Jurkat, Clone E6-1 (cell line): ENCODE measurements at places on chromosomes 3 and 15.
A peak's percentile ranks its signal among the peaks of the same experiment; 100 is the strongest.

DNA sequence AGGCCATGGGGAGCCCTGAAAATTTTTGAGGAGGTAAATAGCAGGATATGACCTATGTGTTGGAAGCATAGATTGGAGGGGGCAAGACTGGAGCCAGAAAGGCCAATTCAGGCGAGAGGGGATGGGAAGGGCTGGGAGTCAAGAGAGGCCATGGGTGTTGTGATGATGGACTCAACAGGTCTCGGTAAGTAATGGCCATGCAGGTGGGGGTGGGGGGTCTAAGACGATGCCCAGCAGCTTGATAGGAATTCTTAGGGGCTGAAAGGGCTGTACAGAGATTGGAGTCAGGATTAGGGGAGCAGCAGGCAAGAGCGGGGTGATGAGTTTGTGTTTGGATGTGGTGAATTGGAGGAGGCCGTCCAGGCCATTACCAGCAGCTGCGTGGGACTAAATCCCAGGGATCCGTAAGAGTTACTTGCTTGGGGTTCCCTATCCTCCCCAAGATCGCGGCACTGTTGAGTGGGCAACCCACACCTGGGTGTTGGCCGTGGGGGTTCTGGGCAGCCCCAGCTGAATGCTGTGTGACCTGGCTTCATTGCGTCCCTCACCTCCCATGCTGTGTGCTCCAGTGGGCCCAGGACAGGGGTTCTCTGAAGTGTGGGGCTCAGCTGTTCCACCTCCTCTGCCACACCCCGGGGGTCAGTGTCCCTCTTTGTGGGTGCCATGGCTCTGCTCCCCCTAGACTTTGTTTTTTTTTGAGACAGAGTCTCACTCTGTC lies 41.8 kb upstream of the CHRNB4 start:
- DNase-seq = no peak

GRCh38 chr3:61890167-61890566 lies 328.8 kb downstream of the PTPRG start:
- DNase-seq = no peak

- no peak for DNase-seq
Observed at GRCh38 chr3:46670891-46671427, 22.5 kb downstream of the ALS2CL start.

DNA sequence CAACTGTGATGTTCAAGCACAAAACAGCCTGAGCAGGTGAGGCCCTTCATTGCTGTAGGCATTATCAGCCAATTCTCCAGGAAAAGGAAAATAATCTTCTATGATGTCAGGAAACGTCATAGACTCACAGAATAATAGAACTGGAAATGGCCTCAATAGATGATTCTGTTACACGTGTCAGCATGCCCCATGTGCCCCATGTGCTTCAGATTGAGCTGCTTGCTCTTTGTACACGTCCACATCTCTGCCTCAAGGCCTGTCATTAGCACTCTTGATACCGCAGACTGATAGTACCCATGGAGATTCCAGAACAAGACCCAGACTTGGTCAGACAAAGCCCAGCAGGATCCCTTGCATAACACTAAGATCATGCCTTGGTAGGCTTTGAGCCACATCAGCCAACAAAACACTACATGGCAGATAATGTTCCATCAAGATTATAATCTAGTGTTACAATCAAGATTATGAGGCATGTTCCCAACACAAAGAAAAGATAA lies 95.9 kb downstream of the MEIS2 start:
- no peak for DNase-seq

DNA sequence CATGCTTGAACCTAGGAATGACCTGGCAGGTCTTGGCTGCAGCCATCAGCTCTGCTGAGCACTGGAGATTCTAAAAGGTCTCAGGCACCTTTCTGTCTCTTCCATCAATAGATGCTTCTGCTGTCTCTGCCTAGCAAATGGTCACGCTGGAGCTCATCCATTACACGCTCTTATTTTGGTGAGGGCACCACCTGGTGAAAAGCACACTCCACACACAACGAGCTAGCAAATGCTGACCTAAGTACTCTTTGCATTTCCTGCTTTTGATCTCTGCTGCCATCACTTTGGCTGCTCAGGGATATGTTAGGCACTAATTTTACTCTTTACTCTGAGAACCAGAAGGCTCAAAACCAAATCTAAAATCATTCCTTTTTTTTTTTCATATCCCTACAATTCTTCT lies 91.3 kb downstream of the RAB11A start:
- DNase-seq = no peak

DNA sequence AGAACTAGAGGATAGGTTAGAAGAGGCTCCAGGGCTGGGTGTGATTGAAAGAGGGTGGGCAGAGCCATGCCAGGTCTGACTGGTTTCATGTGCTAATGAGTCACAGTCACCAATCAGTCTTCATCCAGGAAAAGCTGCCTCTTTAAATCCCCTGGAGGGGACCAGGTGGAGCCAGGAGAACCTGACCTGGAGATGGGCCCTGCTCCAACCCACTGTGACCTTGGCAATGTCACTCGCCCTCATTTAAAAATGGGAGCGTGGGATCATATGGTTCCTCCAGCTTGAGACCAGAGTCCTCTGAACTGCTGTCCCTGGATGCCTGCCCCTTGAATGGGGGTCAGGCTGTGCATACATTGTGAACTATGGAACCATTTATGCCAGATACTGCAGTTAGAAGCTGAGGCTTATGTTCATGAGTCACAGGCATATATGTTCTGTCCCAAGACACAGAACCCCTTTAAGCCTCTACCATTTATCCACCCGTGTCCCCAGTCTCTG lies 23.0 kb downstream of the HES1 start:
- DNase-seq = no peak

DNA sequence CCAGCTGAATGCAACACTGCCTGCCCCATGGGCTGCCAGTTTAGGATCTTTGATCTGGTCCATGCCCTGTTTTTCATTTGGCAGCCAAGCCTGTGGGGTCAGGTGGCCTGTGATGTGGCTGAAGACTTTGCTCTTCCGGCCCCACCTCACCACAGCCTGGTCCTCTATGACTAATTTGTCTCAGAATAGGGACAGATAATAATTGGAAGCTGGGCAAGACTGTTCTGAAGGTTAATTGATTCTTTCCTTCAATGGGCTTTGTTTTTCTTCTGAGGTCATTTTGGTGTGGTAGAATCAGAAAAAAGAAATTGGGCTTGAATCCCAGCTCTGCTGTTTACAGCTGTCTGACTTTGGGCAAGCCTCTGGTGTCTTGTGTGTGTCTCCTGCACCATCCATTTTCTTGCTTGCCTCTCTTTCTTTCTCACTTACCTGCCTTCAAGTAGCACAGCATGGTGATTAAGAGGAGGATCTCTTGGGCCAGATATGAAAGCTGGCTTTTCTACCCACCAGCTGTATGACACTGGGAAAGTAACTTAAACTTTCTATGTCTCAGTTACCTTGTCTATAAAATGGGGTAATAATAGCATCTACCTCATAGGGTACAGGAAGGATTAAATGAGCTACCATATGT lies 24.2 kb downstream of the ABHD2 start:
- no peak for DNase-seq

DNA sequence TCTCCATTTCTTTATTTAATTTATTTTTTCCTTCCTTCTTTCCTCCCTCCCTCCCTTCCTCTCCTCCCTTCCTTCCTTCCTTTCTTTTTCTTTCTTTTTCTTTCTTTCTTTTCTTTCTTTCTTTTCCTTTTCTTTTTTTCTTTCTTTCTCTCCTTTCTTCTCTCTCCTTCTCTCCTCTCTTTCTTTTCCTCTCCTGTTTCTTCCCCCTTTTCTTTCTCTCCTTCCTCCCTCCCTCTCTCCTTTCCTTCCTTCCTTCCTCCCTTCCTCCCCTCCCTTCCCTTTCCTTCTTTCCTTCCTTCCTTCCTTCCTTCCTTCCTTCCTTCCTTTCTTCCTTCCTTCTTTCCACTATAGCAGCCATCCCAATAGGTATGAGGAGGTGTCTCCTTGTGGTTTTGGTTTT lies 6.8 kb upstream of the PDIA5 start:
- DNase-seq = no peak

GRCh38 chr15:59691194-59691805 lies 2.2 kb upstream of the BNIP2 start:
- peak; percentile 62 for DNase-seq

DNA sequence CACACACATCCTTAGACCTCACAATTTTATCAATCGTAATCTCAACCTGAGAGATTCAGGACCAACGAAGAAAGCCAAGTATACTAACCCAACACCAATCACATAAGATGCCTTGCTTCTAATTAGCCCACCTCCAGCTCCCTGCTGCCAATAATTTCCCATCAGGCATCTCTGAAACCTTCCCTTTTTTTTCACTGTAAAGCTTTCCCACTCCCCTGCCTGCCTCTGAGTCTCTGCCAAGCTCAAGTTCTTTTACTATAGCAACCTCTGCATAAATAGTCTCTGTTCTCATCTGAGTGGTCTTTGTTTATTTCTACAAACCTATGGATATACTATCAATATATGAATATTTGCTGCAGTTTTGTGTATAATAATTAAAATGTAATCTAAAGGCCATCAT lies 86.5 kb downstream of the PIK3CB start:
- DNase-seq = no peak

DNA sequence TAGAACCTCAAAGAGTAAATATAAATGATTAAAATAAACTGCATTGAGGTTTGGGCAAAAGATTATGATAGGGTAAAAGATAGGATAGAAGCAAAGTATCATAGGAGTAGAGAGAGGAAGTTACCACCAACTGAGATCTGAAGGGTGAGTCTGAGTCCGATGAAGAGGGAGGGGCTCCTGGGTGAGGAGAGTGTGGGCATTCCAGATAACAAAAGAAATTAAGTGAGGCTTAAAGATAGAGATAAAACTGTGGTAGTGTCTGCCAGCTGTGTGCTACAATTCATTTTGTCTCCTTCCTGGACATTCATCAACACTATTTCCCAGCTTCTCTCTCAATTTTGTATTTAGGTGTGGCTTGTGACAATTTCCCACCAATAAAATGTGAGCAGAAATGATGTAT lies 343.0 kb upstream of the PLSCR5 start:
- no peak for DNase-seq

GRCh38 chr15:94040541-94041248 lies 190.7 kb upstream of the MCTP2 start:
- no peak for DNase-seq

DNA sequence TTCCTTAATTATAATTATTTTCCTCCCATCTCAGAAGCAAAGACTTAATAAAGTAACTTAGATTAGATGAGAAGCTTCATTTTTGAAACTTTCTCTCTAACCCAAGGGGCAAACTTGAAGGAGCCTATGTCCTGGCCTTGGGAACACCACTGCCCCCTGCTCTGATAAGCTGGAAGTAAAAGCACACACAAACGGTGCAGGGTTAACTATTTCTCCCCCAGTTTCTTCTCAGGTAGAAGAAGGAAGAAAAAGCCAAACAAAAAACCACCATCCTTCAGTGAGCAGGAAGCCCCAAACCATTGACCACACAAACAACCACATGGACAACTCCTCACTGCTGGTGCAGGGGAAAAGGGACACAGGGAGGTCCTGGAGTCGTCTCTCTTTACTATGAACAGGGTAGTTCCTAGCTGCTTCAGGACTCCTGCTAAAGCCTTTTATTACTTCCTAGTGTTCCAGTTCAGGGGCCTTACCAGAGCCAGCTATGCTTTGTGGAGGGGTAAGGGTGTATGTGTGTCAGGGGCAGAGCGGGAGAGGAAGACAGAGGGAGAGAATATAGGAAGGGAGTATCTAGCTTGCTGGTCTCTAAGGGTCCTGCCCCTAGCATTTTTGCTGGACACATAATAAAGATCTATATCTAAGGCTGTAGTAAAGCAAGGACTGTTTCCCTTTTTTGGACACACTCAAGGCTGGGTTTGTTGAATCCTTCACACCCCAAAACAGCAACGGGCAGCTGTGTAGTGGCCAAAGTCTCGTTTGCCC lies 94.0 kb upstream of the UMPS start:
- DNase-seq = no peak

DNA sequence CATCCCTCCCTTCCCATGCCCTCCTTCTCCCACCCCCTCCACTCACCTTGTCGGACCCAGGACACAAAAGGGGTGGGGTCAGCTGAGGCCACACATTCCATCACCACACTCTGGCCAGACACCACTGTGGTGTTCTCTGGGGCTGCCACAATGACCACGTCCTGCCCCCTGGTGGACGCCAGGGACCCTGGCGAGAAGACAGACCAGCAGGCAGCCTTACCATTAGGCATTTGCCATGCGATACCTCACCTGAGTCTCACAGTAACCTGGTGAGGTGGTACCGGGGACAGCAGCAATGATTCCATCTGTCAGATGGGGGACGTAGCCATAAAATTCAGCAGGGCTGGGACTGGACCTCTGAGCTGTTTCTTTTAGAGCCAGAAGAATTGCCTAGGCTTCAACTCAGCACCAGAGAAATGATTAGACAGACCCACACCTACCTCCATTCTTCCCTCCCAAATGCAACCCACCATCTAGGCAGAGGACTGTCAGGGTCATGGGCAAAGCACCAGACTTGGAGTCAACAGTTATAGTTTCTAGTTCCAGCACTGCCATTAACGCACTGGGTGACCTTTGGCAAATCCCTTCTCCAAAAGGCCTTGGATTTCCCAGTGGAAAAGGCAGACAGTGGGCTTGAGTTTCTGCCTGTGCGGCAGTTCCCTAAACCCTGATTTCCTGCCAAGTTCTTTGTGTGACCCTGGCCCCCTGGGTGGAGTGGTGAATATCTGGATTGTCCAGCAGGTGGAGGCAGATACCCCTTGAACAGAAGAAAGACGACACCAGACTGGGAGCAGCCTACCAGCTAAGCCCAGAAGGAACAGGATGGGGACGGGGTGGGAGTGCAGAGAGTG lies 21.8 kb downstream of the IGDCC4 start:
- DNase-seq = peak; percentile 55

- DNase-seq = no peak
Observed at GRCh38 chr3:2770451-2770850, 339.7 kb downstream of the IL5RA start.

- no peak for DNase-seq
Observed at GRCh38 chr3:99545941-99546580, 92.3 kb upstream of the COL8A1 start.

DNA sequence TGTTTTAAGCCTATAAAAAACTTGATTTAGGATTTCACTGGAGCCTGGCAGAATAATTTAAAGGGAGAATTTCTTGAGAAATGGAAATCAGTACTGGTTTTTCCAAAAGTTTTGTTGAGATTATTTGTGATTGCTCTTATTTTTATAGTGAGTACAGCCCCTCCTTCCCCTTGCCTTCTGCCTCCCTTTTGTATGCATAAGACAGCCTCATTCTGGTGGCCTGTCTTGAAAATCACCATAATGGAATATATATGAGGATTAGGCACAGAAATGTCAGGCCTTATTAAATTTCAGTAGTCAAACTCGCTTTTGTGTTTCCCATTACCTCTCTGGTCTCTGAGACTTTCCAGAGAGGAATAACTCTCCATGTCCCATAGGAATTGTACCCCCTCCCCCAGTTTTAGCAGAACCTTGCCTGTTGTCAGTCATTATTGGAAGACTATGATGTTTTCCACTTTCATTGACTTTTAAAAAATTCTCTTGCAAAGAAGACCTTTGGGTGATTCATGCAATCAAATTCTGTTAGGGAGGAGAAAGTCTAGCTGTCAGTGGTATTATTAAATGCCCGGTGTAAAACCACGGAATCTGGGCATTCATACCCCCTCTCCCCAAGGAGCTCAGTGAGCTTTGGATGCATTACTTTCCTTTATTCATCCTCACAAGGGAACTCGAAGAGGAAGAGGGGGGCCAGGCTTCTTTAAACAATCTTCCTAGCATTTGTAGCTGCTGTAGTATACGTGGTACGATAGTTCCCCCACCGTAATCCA lies 171.6 kb upstream of the TSC22D2 start:
- no peak for DNase-seq
